ENCODE measurements at places on chromosomes 6 and 20.
A peak's percentile ranks its signal among the peaks of the same experiment; 100 is the strongest.

DNA sequence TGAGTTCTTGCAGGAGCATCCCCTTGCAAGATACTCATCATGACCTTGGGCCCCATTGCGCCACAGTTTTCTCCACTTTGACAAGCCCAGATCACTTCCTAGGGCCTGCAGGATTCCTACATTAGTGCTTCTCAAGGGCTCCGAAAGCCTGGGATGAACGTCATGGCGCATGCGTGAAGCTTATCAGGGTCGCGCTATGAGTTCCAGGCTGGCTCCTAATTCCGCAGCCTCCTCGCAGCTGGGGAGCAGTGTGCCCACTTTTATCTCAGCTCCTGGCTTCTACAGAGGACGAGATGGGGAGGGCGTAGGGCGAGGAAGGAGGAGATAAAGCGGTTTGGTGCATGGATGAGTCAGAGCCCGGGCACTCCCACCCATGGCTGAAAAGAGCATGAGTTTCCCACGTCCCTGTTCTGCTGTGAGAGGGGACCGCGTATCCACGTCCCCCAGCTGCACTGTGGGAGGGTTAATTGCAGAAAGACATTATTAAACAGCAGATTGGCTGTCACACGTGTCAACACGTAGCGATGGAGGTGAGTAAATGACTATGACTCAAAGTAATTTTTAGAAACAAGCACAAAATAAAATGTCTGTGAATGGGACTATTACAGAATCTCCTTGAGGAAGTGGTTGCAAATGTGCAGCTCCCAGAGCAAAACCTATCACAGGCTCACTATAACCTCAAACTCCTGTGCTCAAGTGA lies 72.9 kb upstream of the DSP start:
- no peak for DNase-seq

DNA sequence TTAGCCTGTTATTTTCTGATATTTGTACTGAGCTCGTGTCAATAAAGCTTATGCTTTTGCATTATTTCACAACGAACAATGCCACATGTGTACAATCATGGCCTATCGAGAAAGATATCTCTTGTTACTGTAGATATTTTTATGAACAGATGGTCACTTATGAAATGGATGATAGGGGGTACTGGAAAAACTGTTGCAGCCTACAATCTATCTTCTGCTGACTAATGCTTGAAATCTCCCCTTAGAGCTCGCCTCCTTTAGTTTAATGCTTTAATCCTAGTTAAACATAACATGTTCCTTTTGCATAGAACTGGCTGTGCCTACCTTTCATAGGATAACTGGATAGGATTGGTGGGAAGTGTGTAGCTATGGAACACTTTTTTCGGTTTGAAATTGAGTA lies 296.2 kb downstream of the FARS2 start:
- no peak for DNase-seq

DNA sequence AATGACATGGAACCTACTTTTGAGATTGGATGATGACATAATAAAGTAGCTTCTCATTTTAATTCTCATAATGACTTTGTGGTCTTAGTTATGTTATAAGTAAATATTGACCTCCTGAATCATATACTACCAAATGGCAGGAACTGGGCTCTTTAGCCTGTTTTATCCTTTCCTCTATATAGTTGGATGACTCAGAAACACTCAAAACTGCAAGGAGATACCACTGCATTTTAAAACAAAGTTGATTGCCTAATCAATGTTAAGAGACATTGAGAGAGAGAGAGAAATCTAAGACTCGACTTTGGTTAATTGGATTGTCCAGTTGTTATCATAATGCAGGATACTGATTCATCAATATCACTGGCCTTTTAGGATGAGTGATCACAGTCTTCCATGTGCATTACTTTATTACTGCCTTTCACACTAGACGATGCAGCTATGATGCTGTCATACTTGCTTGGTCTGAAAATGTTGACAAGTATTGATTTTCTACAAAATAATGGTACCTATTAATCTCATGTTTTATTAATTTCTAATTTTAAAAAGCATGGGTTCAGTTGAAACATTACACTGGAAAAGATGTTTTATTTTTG lies 320.0 kb downstream of the NKAIN2 start:
- no peak for DNase-seq

DNA sequence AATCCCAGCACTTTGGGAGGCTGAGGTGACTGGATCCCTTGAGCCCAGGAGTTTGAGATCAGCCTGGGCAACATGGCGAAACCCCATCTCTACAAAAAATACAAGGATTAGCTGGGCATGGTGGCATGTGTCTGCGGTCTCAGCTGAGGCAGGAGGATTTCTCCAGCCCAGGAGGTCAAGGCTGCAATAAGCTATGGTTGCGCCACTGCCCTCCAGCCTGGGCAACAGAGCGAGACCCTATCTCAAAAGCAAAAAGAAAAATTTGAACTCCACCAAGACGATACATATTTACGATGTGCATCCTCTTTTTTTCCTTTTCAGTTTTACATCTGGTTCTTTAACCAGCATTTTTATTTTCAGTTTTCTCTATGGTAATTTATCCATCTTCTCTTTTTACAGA lies 162.1 kb downstream of the JARID2 start:
- DNase-seq: no peak

DNA sequence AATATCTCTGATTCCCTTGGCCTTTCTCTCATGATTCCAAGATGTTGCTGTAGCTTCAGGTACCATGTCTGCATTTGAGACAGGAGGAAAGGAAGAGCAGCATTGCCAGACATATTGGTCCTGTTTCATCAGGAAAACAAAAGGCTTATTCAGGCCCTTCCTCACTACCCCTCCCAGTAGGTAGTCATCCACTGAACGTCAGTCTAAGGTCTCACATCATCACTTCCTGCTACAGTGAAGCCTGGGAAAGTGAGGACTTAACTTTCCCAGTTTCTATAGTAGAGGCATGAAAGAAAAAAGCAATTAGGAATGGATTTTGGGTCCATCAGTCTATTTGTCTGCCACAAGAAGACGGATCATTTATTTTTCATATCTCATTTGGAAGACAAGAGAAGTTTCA lies 85.7 kb upstream of the SOX4 start:
- DNase-seq: no peak

DNA sequence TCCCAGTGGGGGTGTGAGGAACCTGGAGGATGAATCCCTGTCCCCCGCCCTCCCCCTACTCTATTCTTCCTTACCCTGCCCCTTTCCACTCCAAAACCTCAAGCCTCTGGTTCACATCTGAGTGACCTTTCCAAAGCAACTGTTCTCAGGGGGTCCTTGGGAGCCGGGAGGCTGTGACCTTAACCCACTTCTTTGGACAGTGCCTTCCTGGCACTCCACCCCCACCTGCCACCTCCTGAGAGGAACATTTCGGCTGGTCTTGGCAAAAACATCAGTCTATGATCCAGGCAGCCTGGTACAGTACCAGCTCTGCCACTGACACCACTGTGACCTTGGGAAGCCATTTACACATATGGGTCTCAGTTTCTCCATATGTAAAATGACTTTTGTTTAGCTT lies 121.7 kb downstream of the MRPL14 start:
- no peak for DNase-seq

DNA sequence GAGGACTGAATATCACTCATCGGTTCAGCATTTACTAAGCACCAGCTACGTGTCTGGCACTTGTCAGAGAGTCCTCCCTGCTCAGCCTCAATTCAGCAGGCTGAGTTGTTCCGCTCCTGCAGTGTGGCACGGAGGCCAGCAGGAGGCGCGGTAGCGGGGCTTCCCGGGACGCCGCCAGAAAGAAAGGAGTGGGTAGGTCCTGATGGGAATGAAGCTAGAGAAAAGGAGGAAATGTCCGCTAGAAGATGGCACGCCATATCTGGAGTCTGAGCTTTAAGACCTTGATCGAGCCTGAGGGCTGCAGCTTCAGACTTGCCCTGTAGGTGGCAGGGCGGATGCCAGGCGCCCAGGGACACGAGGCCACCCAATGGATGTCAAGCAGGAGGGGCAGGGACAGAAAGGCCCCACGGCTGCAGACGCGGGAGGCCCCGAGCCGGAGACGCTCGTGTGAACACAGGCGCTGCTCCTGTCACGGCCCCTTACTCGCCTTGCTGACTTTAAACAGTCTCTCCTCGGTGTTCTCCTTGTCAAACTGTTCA lies 18.7 kb downstream of the SERPINB6 start:
- peak; percentile 90 for DNase-seq

- no peak for DNase-seq
These were observed 44.1 kb downstream of the SAMD3 start for GRCh38 chr6:130178692-130179091.

DNA sequence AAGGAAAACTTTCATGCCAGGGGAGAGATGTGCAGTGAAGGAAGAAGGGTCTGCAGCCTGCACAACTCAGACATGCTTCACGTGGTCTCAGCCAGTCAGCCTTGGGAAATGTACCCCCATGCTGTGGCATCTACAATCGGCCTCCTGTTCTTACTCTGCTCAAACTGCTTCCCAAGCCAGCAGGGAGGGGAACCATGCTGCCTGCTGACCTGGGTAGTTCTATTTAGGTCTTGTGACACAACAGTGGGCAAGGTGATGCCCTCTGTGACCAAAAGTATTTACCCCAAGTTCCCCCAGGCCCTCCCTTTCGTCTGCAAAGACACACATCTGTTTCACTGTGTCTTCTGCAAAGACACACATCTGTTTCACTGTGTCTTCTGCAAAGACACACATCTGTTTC lies 106.9 kb downstream of the SLC23A2 start:
- DNase-seq: no peak

DNA sequence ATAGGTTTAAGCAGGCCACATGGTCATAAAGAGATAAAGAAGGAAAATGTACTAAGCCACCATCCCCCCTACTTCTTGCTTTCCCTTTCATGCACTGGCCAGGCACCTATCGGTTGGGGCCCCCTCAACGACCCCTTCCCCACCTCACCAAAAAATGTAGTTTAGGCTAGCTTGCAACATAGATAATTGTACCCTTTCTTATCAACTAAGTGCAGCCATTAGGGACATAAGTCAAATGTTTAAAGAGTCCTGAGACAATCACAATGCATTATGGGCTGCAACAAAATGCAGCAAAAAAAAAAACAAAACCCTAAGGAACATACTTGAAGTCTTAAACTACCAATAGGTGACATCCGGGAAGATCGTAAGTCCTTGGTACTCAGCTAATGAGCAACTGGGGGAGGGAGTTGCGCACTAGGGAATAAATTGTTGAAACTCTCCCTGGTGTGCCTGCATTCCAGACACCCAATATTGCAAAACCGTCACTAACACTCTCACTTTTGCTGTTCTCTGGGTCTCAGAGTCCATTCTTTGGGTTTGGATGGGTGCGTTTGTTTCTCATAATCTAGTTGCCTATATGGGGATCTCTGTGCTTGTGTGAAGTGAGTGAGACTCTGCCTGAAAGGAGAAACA lies 12.4 kb upstream of the HLA-G start:
- no peak for DNase-seq

GRCh38 chr6:116206231-116206903 lies 47.5 kb downstream of the TSPYL4 start:
- DNase-seq: no peak

All from endothelial cell (in vitro differentiated cells).